ENCODE measurements at places on chromosomes 6 and 20.

GRCh38 chr6:158754738-158755137 is 64.4 kb downstream of the EZR start:
- no peak for DNase-seq

GRCh38 chr6:163970846-163971564 is 556.5 kb downstream of the QKI start:
- DNase-seq, result no peak

DNA sequence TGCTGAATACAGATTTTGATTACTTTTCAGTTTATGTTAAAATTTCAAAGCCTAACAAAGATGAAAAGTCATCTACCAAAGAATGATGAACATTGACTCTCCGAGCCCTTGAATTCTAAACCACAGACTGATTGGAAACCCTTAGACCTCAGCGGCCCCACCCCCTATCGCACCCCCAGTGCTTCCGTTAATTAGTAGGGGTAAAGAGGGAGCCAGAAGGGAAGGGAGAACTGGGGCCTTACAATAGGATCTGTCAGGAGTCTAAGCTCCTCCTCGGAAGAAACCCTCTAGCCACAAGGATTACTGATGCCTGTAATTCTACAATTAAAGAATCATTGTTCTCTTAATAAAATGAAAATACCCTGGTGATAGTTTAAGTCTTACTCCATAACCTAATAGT is 79.7 kb upstream of the JARID2 start:
- DNase-seq, result no peak

- no peak for DNase-seq
These were observed 18.8 kb upstream of the SIRPA start for GRCh38 chr20:1876217-1876921.

DNA sequence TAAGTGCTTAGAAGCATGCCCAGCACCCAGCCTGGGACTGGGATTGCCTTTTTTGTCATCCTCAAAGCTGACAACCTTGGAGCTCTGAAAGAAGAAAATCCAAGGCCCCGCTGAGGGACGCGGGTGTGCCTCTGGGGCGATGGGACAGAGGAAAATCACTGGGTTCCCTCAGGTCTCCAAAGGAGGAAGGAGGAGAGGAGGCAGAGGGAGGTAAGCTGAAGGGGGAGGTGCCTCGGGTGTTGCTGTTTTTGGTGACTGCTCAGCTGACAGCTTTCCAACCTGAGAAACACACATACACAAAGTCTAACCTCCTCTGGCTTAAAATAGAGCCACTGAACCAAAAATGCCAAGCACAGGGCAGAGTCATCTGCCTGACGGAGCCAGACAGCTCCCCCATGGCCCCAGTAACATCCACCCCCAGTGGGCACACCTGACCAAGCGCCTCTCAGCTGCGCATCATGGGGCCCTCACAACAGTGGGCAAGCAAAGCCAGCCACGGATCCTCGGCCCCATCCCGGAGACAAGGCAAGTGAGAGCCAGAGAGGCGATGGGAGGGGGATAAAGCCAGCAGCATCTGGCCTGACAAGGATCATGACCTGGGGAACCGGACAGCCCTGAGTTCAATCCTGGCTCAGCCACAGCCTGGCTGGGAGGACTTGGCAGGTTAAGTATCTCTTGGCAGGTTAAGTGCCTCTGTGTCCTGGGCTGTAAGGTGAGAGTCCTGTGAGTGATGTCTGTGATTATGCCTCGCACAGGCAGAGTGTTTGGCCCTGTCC is 3.2 kb upstream of the KCNK15 start:
- DNase-seq, result no peak

DNA sequence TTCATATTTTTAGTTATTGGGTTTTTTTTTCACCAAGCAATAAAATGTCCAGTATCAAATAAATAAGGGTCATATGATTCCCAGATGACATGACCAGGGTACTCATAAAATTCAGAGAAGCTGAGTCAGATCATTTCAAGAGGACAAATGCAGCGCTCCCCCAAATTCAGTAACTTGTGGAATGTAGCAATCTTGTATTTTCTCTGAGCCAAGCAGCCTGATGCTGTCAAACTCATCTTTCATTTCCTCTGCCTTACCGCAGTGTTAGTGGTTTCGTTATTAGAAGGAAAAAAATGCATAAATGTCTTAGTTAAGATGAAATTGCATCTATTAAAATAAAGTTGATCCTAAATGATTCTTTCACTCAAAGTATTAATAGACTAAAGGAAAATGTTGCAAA is 57.8 kb upstream of the EDN1 start:
- no peak for DNase-seq

DNA sequence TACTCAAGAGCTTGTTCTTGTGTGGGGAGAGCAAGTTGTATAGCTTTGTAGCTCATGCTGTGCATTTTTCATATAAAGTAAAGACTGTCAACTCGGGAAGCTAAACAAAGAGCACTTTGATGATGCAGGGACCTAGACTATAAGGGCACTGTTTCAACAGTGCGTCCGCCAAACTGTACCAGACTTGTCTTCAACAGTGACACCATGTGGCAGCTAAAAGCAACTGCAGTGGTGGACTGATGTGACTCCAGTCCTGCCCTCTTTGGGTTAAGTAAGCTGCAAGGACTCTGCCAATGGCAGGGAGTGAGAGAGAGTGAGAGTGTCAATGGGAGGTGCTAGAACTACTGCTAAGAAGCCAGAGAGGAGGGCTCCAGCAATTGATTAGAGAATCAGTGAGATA is 48.1 kb upstream of the MC3R start:
- no peak for DNase-seq

DNA sequence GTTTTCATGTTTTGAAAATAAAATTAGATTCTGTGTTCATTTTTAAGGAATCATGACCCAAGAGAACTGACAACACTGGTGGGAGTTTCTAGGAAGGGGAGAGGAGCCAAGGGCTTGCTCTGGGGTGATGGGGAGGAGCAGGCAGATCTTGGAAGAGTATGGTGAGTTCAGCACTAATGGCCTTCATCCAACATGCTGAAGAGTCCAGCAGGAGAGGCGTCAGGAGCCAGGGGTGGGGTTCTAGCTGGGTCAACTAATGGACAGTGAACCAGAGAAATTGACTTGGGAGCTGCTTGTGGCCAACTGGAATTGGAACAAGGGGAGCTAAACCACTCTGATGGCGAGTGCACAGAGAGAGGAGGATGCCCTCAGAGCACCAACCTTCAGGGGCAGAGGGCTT is 107.1 kb downstream of the MRPL14 start:
- DNase-seq, result no peak

DNA sequence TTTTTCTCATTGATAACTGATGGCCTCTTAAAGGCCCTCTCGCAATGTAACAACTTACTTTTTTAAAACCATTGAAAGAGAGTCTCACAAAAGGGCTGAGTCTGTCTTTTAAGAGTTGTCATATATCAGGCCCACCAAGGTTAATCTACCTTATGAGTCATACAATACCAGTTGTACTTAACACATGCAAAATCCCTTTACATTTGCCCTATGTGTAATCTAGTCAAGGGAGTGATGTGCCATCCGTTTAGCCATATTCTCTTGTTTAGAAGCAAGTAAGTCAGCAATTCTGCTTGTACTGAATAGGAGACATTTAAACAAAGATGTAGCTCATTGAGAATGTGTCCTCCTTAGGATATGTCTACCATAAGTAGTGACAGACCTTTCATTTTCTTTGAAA is 143.7 kb downstream of the TENT5A start:
- no peak for DNase-seq

GRCh38 chr6:80939898-80940297 is 812.6 kb downstream of the TENT5A start:
- DNase-seq, result no peak

- no peak for DNase-seq
These were observed 29.5 kb downstream of the BEND6 start for GRCh38 chr6:56984361-56984760.
